ENCODE measurements at places on chromosomes 12 and 14. TPM values are rescaled to one million over a fixed set of nuclear protein-coding genes. Genes with fewer than 3 reads are reported as not detected.

DNA sequence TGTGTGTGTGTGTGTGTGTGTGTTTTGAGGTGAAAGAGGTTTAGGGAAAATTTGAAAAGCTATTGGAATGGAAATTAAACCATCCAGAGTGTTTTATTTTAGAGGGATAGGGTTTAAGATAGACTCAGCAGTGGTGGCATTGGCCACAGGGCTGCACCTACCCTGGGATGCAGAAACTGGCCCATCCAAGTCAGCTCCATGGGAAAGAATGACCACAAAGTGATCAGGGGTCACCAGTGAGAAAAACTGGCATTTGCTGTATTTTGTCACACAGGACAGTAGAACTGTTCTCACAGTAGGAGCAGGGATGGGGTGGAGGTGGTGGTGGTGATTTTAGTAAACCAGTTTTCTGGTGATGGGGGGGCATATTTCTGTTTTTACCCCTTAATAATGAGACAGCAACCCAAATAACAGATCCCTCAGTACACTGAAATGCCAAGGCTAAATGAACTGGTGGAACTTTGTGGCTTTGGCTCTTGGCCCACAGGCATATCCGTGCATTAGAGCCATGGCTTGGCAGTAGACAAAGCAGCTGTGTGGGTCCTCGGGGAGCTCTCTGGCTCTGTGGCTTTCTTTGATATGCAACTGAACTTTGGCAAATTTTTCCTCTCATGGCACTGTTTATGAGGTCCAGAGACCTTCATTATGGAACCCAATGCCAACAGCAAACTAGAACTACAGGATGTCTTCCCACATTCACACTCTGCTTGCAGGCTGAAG, 348.3 kb downstream of the ZFP36L1 start:
- no peak overlapping the region for H3K27ac ChIP-seq
- H3K4me1 ChIP-seq, result peaks cover 5% of the 10 kb centered on the region
- DNase-seq, result no peak

- no peak overlapping the region for H3K4me3 ChIP-seq
- no peak overlapping the region for H3K27ac ChIP-seq
- no peaks in the 10 kb centered on the region for H3K36me3 ChIP-seq
- DNase-seq, result no peak
- H3K4me1 ChIP-seq, result no peaks in the 10 kb centered on the region
Observed at GRCh38 chr12:109655578-109655977, 58.0 kb upstream of the FAM222A start.

- H3K27me3 ChIP-seq, result no peaks in the 10 kb centered on the region
- no peak overlapping the region for H3K4me3 ChIP-seq
- DNase-seq, result no peak
- H3K36me3 ChIP-seq, result peaks cover 9% of the 10 kb centered on the region
Observed at GRCh38 chr14:64174922-64175782, 119.0 kb downstream of the ESR2 start.

GRCh38 chr12:113436993-113437728, 15.0 kb downstream of the SDSL start:
- H3K4me1 ChIP-seq, result no peaks in the 10 kb centered on the region
- no peaks in the 10 kb centered on the region for H3K27me3 ChIP-seq
- no peaks in the 10 kb centered on the region for H3K36me3 ChIP-seq

DNA sequence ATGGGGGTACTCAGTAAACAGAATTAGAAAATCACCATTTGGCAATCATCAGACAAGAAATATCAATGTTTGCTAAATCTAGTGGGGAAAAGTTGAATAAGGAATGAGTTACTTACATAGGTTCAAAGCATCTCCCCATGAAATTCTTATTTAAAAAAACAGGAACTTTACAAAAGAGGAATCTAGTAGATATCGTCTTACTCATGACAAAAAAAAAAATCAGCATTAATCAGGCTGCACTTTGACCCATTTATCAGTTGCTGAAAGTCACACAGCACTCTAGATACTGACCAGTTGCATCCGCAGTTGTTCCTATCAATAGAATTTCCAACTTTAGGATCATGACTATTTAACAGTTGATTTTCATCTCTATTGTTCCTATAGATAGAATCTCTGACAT, 5.8 kb upstream of the DICER1 start:
- H3K36me3 ChIP-seq, result no peaks in the 10 kb centered on the region
- no peak overlapping the region for H3K27ac ChIP-seq
- H3K4me1 ChIP-seq, result 0 out of 2 replicates have a peak, but pooled peaks cover 2% of the 10 kb centered on the region
- H3K4me3 ChIP-seq, result no peak overlapping the region
- H3K27me3 ChIP-seq, result no peaks in the 10 kb centered on the region

GRCh38 chr14:61462566-61463193, 141.3 kb downstream of the PRKCH start:
- peaks cover 13% of the 10 kb centered on the region for H3K4me1 ChIP-seq
- H3K27me3 ChIP-seq, result no peaks in the 10 kb centered on the region

DNA sequence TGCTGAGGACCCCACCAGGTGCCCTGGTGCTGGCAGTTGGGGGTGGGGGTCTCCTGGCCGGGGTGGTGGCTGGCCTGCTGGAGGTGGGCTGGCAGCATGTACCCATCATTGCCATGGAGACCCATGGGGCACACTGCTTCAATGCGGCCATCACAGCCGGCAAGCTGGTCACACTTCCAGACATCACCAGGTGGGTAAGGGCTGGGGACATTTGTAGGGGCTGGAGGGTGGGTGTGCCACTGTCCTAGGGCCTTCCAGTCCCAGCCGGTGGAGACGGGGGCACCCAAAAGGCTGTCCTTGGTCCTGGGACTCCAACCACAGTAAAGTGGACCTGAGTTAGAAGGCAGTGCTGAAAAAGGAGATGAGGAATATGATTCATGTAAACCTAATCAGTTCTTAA, 13.2 kb downstream of the SDSL start:
- no peak overlapping the region for H3K4me3 ChIP-seq
- DNase-seq, result no peak
- H3K27ac ChIP-seq, result no peak overlapping the region
- H3K36me3 ChIP-seq, result no peaks in the 10 kb centered on the region
- no peaks in the 10 kb centered on the region for H3K27me3 ChIP-seq

GRCh38 chr12:83954956-83955601, 957.5 kb downstream of the SLC6A15 start:
- H3K27me3 ChIP-seq, result no peaks in the 10 kb centered on the region
- no peaks in the 10 kb centered on the region for H3K36me3 ChIP-seq
- peaks cover 7% of the 10 kb centered on the region for H3K4me1 ChIP-seq
- no peak for DNase-seq

- H3K4me3 ChIP-seq, result no peak overlapping the region
- H3K27ac ChIP-seq, result no peak overlapping the region
- peaks cover 2% of the 10 kb centered on the region for H3K4me1 ChIP-seq
- no peaks in the 10 kb centered on the region for H3K36me3 ChIP-seq
- no peak for DNase-seq
Observed at GRCh38 chr12:114263056-114263805, 142.7 kb downstream of the TBX5 start.

DNA sequence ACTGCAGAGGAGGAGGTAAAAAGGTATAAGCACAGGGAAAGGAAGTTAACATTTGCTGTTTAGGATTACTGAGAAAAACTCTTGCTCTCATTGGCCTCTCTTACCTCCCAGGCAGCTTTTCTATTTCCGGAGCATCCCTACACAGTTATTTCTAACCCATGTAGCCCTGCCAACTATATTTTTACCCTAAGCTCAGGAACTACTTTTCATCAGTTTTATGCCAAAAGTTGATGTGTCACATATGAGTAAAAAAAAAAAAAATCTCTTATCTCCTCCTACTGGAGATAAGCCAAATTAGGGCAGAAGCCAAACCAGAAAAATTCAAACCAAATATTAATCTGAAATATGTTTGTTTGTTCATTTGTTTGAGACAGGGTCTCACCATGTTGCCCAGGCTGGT, 34.4 kb upstream of the PSMA6 start:
- no peaks in the 10 kb centered on the region for H3K36me3 ChIP-seq
- H3K4me3 ChIP-seq, result no peak overlapping the region
- H3K4me1 ChIP-seq, result no peaks in the 10 kb centered on the region

GRCh38 chr14:86057018-86057667, 527.2 kb downstream of the FLRT2 start:
- H3K36me3 ChIP-seq, result no peaks in the 10 kb centered on the region
- H3K27me3 ChIP-seq, result no peaks in the 10 kb centered on the region
- no peak overlapping the region for H3K4me3 ChIP-seq
- DNase-seq, result no peak
- no peaks in the 10 kb centered on the region for H3K4me1 ChIP-seq
- no peak overlapping the region for H3K27ac ChIP-seq

- H3K4me1 ChIP-seq, result peaks cover 24% of the 10 kb centered on the region
- no peak for DNase-seq
- peaks cover 11% of the 10 kb centered on the region for H3K27me3 ChIP-seq
- H3K36me3 ChIP-seq, result no peaks in the 10 kb centered on the region
- H3K27ac ChIP-seq, result 0 out of 2 replicates have a peak within 1 kb of the TSS, but pooled peaks have one; percentile 6
Observed at GRCh38 chr12:125185740-125186470, 120.7 kb downstream of the AACS start.

- peak overlapping the region; percentile 92 for H3K27ac ChIP-seq
- H3K4me1 ChIP-seq, result 0 out of 2 replicates have a peak, but pooled peaks cover 5% of the 10 kb centered on the region
- peaks cover 3% of the 10 kb centered on the region for H3K36me3 ChIP-seq
- DNase-seq, result no peak
- no peaks in the 10 kb centered on the region for H3K27me3 ChIP-seq
Observed at GRCh38 chr14:58245562-58245961, 919 bp downstream of the PSMA3 start.

DNA sequence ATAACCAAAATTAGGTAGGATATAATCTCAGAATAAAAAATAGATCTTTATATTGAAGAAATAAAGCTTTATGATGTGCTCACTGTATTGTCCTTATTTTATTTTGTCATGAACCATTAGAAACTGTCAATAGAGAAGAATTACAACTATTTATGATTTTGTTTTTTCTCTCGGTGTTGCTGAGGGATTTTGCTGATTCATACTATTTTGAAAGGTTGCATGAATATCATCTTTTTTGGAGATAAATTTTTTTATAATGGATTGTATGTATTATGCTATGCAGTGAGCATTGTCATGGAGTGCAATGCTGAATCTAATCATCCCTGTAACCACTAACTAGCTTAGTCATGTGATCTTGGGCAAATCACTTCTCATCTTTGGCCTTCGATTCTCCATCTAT, 15.0 kb downstream of the SLC39A9 start:
- H3K4me3 ChIP-seq, result no peak overlapping the region
- H3K27me3 ChIP-seq, result no peaks in the 10 kb centered on the region

- H3K27me3 ChIP-seq, result no peaks in the 10 kb centered on the region
- DNase-seq, result no peak
- H3K27ac ChIP-seq, result no peak overlapping the region
- no peak overlapping the region for H3K4me3 ChIP-seq
- H3K4me1 ChIP-seq, result peaks cover 14% of the 10 kb centered on the region
Observed at GRCh38 chr12:13596714-13597113, 384.7 kb downstream of the GRIN2B start.

DNA sequence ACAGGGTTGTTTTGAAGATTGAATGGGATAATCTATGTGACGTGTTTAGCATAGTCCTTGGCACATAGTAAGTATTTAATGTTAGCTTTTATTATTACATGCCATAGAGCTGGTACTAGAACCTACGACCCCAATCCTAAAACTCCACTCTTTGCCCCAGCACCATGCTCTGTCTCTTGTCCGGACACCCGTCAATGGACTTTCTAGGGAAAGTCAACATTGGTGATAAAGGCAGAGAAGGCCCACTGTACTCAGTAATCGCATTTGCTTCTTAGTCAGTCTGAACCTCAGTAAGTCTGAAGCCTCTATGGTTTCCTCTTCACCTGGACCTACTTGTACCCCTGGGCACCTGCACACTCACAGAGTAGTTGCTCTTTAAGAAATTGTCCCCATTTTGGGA, 153.1 kb upstream of the PRMT8 start:
- H3K4me3 ChIP-seq, result no peak overlapping the region
- H3K27me3 ChIP-seq, result no peaks in the 10 kb centered on the region
- no peak overlapping the region for H3K27ac ChIP-seq

- H3K4me1 ChIP-seq, result no peaks in the 10 kb centered on the region
- no peak overlapping the region for H3K4me3 ChIP-seq
- no peaks in the 10 kb centered on the region for H3K36me3 ChIP-seq
Observed at GRCh38 chr14:104370256-104370870, 209.2 kb upstream of the C14orf180 start.

DNA sequence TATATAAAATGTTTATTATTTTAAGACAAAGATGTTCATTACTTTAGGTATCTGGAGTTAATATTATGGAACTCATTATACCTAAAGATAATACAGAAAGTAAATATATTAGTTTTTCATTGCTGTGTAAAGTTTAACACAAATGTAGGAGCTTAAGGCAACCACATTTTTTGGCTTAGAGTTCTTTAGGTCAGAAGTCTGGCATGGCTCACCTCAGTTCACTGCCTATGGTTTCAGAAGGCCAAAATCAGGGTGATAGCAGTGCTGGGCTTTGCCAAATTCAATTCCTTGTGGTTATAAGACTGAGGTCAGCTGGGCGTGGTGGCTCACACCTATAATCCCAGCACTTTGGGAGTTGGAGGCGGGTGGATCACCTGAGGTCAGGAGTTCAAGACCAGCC, 35.5 kb upstream of the PRPF39 start:
- no peak overlapping the region for H3K27ac ChIP-seq
- H3K36me3 ChIP-seq, result no peaks in the 10 kb centered on the region
- no peaks in the 10 kb centered on the region for H3K4me1 ChIP-seq
- DNase-seq, result no peak
- H3K4me3 ChIP-seq, result no peak overlapping the region

DNA sequence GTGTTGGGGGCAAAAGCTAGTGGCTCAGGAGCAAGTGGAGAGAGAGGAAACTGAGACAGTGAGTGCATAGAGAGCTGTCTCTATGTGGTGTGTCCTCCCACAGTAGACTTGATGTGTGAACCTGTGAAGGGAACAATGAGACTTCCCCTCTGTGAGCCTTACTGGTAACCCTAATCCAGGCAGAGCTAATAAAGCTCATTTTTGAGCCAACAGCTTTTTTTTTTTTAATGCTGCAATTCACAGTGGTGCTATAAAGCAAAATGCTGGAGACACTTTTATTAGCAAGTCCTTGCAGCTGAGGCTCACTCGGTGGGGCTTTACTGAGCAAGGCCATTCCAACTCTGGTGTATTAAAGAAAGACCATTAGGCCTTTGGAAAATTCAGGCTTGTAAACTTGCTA, 26.9 kb downstream of the FBXW8 start:
- H3K27ac ChIP-seq, result no peak overlapping the region
- H3K36me3 ChIP-seq, result no peaks in the 10 kb centered on the region
- DNase-seq, result no peak
- no peaks in the 10 kb centered on the region for H3K4me1 ChIP-seq
- H3K27me3 ChIP-seq, result no peaks in the 10 kb centered on the region

GRCh38 chr12:129762436-129762835, 141.4 kb downstream of the TMEM132D start:
- no peaks in the 10 kb centered on the region for H3K27me3 ChIP-seq
- H3K4me3 ChIP-seq, result no peak overlapping the region
- H3K27ac ChIP-seq, result no peak overlapping the region
- no peaks in the 10 kb centered on the region for H3K4me1 ChIP-seq

- H3K4me3 ChIP-seq, result no peak overlapping the region
- no peak for DNase-seq
- no peaks in the 10 kb centered on the region for H3K36me3 ChIP-seq
- H3K27ac ChIP-seq, result no peak overlapping the region
- H3K4me1 ChIP-seq, result no peaks in the 10 kb centered on the region
- no peaks in the 10 kb centered on the region for H3K27me3 ChIP-seq
Observed at GRCh38 chr12:56541631-56542030, 20.0 kb downstream of the RBMS2 start.

TC2N gene
- 36.2 TPM for total RNA-seq

HOXC13 gene
- not detected for total RNA-seq

TAS2R43 gene
- total RNA-seq, result not detected

TDRD9 gene
- total RNA-seq, result not detected

RBM25 gene
- total RNA-seq, result 134 TPM

RTN1 gene
- 2.8 TPM for total RNA-seq

NKX2-1 gene
- total RNA-seq, result not detected

MYF6 gene
- not detected for total RNA-seq

SYNDIG1L gene
- total RNA-seq, result 3.0 TPM

PLEK2 gene
- total RNA-seq, result 2.9 TPM

FOXG1 gene
- total RNA-seq, result 0.29 TPM
